ENCODE measurements at places on chromosomes 1 and 21.

- DNase-seq, result no peak
These were observed 18.7 kb upstream of the PODN start for GRCh38 chr1:53043271-53043670.

DNA sequence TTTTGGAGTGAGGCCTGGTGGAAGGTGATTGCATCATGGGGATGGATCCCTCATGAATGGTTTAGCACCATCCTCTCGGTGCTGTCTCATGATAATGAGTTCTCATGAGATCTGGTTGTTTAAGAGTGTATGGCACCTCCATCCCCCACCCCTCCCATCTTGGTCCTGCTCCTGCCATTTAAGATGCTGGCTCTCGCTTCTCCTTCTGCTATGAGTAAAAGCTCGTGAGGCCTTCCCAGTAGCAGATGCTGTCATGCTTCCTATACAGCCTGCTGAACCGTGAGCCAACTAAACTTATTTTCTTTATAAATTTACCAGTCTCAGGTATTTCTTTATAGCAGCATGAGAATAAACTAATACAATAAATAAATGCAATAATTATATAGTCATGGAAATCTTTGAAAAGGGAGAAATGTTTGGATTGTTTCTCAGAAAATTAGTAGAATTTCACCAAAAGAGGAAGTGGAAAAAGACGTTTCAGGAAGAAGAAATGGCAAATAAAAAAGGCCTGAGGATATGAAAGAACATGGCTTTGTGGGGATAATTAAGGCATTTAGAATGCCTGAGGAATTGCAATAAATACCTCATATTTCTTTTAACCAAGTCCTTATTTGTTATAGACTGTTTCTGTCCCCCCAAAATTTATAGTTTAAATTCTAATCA is 451.2 kb upstream of the ADGRL4 start:
- no peak for DNase-seq

- peak; percentile 15 for DNase-seq
These were observed 154.5 kb downstream of the ACTL8 start for GRCh38 chr1:17909634-17910033.

GRCh38 chr1:84995484-84996334 is 1.2 kb downstream of the MCOLN2 start:
- DNase-seq, result no peak

- DNase-seq, result no peak
These were observed 37.9 kb upstream of the CCDC27 start for GRCh38 chr1:3714284-3714741.

GRCh38 chr1:229102741-229103391 is 168.0 kb upstream of the RAB4A start:
- DNase-seq, result no peak

- DNase-seq, result no peak
These were observed 81.3 kb downstream of the SASS6 start for GRCh38 chr1:100051401-100051800.

DNA sequence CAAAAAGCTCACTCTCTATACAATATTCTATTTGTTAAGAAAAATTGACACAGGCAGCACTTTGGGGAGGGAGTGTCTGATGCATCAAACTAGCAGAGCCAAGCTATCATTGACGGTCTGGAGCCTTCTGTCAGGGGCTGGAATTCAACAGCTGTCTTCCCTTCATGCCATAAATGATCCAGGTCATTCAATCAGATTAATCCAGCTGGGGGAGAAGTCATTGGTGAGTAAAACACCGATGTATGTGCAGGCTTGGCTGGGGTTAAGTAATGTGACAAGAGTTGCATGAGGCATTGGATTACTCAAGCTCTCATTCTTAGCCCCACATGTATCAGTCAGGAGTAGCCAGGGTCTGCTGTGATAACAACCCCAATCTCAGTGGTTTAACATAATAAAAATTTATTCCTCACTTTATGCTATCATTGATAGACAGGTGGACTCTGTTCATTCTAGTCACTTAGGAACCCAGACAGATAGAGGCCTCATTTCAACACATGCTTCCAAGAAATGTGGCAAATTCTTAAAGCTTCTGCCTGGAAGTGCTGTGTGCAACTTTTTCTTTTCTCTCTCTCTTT is 118.1 kb upstream of the GADD45A start:
- DNase-seq, result no peak

GRCh38 chr21:32386195-32386870 is 6.5 kb downstream of the URB1 start:
- no peak for DNase-seq

GRCh38 chr1:171800342-171800741 is 18.9 kb downstream of the METTL13 start:
- no peak for DNase-seq

DNA sequence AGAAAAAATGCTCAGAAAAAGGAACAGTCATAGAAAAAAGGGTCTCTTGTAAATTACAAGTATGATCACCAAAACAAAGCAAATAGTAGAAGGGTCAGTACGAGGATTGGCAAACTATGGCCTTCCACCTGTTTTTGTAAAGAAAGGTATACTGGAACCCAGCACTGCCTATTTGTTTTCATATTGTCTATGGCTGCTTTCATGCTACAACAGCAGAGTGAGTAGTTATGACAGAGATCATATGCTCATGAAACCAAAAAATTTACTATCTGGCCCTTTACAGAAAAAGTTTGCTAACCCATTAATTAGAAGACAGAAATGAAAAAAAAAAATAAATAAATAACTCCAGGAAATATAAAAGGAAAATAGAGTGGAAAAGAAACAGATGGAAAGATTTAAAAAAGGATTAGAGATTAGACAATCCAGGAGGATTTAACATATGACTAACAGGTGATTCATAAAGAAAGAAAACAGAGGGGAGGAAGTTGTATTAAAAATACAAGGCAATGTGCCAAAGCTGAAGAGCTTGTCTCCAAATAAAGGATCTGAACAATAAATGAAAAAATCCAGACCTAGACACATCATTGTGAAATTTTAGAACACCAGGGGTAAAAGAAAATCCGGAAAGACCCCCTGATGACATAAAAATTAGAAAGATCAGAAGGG is 108.5 kb upstream of the SERTAD4 start:
- DNase-seq, result no peak

GRCh38 chr1:220084460-220084859 is 5.1 kb downstream of the BPNT1 start:
- no peak for DNase-seq

DNA sequence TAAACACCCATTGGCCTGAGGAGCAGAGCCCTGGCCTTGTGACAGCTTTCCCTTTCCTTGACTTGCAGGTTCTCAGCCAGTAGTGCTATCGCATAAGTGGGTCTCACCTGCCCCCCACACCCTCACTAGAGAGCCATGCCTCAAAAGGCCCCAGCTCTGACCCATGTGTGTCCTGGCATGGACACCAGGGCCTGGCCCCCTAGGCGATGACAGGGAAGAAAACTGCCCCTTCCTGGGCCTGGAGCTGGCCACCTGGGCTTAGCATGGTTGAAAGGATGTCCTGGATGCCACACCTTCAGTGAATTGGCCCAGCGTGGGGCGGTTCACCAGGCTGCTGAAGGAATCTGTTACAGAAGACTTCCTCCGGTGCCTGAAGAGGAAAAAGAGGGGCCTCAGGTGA is 18.5 kb downstream of the TTC39A start:
- no peak for DNase-seq

- no peak for DNase-seq
These were observed 2.0 kb upstream of the PIP5K1A start for GRCh38 chr1:151196292-151196800.

DNA sequence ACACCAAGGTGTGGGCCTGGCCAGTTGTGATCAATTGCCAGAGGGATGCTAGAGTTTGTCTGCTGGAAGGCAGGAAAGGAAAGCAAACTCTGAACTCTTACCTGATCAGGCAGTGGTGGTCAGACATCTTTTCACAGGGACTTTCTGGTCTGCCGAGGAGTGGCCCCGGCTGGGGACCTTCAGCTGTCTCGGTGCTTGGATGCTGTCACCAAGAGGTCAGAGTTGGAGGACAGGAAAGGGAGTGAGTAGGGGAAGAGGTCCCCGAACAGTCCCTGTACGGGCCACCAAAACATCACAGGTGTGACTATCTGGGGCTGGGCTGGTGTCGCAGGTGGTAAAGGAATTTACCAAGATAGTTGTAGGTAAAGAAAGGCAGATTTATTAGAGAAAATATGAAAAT is 17.7 kb upstream of the METTL13 start:
- DNase-seq, result no peak

- no peak for DNase-seq
These were observed 273.0 kb upstream of the NFIA start for GRCh38 chr1:60809204-60809980.

GRCh38 chr1:218878369-218878768 is 295.3 kb upstream of the LYPLAL1 start:
- DNase-seq, result no peak

DNA sequence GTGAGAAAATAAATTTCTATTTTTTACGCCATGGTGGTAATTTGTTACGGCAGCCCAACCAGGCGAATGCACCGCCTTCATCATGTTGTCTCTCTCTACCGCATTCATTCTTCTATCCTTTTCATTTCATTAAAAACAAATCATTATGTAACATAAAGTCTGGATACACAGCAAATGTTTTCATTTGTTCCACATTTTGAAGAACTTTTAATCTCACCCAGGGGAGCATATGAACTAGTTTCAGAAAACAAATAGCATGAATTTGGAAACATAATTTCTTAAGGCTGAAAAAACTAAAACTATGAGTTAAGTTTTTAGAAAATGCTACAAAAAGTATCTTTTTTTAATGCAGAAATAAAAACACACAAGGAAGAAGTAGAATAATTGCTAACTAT is 11.2 kb upstream of the OR2B11 start:
- no peak for DNase-seq

GRCh38 chr1:199857108-199857507 is 170.4 kb upstream of the NR5A2 start:
- DNase-seq, result no peak

GRCh38 chr1:247330548-247331171 is 1.0 kb downstream of the ZNF496 start:
- DNase-seq, result no peak

DNA sequence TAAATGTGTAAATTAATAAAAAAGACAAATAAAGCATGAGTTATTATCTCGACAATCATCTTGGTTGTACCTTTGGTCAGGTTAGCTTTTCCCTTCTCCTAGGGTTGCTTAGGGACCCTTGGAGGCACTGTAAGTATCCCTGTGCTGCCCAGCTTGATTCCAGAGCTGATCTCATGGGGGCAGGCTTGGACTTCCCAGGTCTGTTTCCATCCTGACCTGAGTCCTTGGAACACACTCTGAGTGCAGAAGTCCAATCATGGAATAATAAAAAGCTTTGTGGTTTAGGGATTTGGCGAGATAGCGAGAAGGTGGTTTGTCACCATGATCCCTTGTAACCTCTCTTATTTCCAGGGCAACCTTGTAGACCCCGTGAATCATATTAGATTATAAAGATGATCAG is 18.7 kb upstream of the PAPPA2 start:
- no peak for DNase-seq

DNA sequence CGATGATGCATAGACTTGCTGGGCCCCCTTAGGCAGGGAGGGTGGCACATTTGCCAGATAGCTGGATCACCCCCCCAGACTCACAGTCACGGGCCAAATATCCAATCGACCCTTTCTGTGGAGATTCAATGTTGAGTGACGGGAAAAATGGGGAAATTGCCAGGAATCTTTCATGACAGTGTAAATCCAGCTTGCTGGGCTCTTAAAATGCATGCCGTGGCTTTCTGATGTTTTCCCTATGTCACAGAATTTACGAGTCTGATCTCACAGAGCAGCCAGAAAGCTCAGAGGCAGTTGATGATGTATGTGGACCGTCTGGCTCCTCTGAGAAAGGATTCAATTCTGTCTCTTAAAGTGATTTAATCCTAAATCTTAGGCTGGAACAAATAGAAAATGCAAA is 150.1 kb upstream of the ZNF644 start:
- DNase-seq, result no peak

DNA sequence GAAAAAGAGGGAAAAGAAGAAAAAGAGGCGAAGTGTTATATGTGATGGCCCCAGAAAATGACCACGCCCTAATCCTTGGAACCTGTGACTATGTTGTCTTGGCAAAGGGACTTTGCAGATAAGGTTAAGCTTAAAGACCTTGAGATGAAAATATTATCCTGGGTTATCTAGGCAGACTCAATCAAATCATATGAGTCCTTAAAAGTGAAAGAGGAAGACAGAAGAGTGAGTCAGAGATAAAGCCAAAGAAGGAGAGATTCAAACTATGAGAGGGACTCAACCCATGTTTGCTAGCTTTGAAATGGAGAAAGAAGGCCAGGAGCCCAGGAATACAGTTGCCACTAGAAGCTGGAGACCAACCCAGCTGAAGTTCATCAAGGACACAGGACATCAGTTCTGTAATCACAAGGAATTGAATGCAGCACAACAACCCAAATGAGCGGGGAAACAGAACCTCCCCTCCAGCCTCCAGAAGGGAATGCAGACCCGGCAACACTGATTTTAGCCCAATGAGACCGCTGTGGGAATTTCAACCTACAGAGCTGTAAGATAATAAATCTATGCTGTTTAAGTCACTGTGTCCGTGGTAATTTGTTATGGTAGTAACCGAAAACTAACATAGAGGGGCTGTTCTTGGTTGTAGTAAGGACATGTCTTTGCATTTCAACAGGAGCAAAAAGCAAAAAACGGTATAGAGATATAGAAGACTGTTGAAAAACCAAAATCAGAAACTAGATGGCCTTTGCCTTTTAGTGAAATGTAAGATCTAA is 4.2 kb upstream of the RGS8 start:
- no peak for DNase-seq

- peak; percentile 72 for DNase-seq
These were observed at the start of gene MOB3C for GRCh38 chr1:46616277-46617107. Gene MOB3C, minus strand, starts transcription at chr1:46616811. Its CDS starts 3,490 bp downstream, at chr1:46613321.

GRCh38 chr1:208717525-208717924 is 473.3 kb upstream of the PLXNA2 start:
- DNase-seq, result no peak

GRCh38 chr1:3188150-3188971 is 119.4 kb downstream of the PRDM16 start:
- DNase-seq, result no peak

DNA sequence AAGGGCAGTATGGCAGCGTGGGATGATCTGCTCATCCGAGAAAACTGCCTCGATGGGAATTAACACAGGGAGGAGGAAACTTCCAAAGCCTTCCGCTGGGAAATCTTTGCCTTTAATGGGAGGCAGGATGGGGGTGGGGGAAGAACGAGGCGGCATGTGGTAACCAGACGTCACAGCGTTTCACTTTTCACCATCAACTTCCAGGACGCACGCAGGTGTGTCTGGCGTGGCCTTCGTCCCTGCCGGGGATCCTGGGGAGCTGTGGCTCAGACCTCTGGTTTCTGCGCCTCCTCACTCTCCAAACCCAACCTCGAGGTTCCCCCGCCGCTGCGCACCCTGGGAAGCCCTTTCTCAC is 282 bp downstream of the RSPH1 start:
- no peak for DNase-seq

DNA sequence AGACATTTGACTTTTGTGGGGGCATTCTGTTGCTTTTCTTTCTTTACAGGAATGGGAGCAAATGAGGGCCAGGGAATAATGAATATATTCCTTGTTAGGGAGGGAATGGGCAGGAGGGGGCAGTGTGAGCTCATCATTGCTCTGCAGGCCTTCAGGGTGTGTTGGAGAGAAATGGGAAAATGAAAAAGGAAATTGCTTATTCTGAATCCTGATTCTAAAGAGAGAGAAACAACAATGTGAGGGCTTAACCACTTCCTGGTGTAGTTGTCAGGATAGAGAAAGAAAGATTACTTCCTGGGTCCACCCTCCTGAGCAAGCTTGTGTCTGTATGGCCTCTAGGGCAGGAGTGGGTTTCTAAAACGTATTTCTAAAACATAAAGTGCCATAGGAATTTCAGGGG is 28.3 kb downstream of the VANGL2 start:
- no peak for DNase-seq

GRCh38 chr1:46646844-46647243 is 21.3 kb downstream of the ATPAF1 start:
- DNase-seq, result no peak
